A549 treated with DMSO at 1 μM for 4 hours (cell line): ENCODE measurements at places on chromosomes 3 and 15. TPM values are rescaled to one million over a fixed set of nuclear protein-coding genes. Genes with fewer than 3 reads are reported as not detected.

The ZSCAN29 gene
- total RNA-seq, result 9.9 to 13.0 TPM (median 11.2 TPM) in 5 replicates

The PAQR5 gene
- 79.0 to 125 TPM (median 119 TPM) in 5 replicates for total RNA-seq

The ITPR1 gene
- total RNA-seq, result 4.7 to 9.2 TPM (median 6.3 TPM) in 5 replicates

The CDCP1 gene
- 15.3 to 20.0 TPM (median 17.6 TPM) in 5 replicates for total RNA-seq

The GOLGA8M gene
- total RNA-seq, result not detected in 5 replicates

The CCR2 gene
- total RNA-seq, result not detected in 5 replicates

The SELENOK gene
- 19.7 to 37.0 TPM (median 24.5 TPM) in 5 replicates for total RNA-seq
